ENCODE measurements at places on chromosomes 12 and 14.

DNA sequence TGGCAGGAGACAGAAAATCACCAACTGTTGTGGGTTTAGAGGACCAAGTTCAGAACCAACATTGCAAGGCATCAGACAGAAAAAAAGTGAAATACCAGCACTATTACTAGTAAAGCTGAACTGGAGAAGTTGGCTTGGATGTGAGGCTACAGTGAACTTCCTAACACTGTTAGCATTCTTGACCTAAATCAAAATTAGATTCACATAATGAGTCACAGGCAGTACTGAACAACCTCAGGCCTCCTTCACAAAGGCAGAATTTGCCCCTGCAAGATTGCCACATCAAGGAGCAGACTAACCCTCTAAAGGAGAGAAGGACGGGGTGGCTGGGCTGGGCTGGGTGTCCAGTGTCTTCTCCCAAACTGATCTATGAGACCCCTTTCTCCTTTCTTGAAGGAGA lies 539.7 kb downstream of the SNAPC1 start:
- no peak overlapping the region for H3K4me3 ChIP-seq
- H3K27ac ChIP-seq = no peak overlapping the region
- no peaks in the 10 kb centered on the region for H3K27me3 ChIP-seq
- peaks cover 11% of the 10 kb centered on the region for H3K4me1 ChIP-seq
- no peak for DNase-seq
- H3K36me3 ChIP-seq = no peaks in the 10 kb centered on the region

DNA sequence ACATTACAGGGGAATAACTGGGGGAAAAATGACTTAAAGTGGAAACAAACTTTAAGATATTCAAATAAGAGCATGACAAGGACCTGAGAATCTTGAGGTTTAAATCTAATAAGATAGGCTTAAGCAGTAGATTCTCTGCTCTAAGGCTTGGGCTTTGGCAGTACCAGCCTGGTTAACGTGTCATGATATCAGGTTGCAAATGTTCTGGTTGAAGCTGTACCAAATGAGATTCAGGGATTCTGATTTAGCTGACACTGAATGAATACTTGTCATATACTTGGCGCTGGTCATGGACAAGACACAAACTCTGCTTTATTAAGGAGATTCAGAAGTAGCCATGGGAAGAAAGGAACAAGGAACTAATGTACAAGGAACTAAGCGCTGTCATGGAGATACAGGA lies 6.1 kb downstream of the TCP11L2 start:
- H3K4me3 ChIP-seq = no peak overlapping the region
- H3K36me3 ChIP-seq = no peaks in the 10 kb centered on the region
- DNase-seq = no peak

GRCh38 chr14:66624336-66624937 lies 116.5 kb downstream of the GPHN start:
- peak; percentile 16 for DNase-seq
- H3K36me3 ChIP-seq = peaks cover 9% of the 10 kb centered on the region
- no peaks in the 10 kb centered on the region for H3K27me3 ChIP-seq
- H3K27ac ChIP-seq = no peak overlapping the region
- H3K4me1 ChIP-seq = no peaks in the 10 kb centered on the region

- peaks cover 14% of the 10 kb centered on the region for H3K4me1 ChIP-seq
- H3K27me3 ChIP-seq = peaks cover 6% of the 10 kb centered on the region
- DNase-seq = peak; percentile 56
- H3K4me3 ChIP-seq = peak within 1 kb of the TSS; percentile 68
Observed at GRCh38 chr12:14567351-14568162, at the start of gene PLBD1. Gene PLBD1, minus strand, starts transcription at chr12:14567883. Its CDS starts 187 bp downstream, at chr12:14567696.

DNA sequence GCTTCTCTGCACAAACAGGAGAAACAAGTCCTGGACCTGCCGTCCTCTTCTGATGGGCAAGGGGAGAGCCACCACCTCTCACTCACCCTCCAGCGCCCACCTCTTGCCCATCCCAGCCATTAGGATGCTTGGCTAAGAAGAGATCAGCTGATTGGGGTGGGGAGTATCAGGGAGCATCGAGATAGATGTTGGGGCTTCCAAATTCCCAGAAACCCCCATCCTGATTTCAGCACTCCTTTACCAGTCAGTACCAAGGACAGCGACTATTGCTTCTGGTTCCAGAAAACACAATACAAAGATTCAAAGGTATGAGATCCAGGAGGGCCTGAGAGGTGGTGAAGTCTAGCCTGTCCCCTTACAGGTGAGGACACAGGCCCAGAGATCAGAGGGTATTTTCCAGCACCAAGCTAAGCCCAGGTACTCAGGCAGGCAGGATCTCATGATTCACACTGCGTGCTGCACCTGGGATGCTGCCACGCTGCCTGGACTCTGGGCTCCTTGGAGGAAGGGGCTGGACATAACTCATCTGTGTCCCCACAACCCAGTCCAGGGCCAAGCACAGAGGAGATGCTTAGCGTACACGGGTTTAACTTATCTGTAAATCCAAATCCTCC lies 76.6 kb downstream of the TUNAR start:
- DNase-seq = peak; percentile 19
- no peak overlapping the region for H3K4me3 ChIP-seq
- no peaks in the 10 kb centered on the region for H3K36me3 ChIP-seq
- H3K27me3 ChIP-seq = no peaks in the 10 kb centered on the region
- H3K27ac ChIP-seq = no peak overlapping the region

GRCh38 chr12:96520767-96521166 lies 31.4 kb downstream of the CFAP54 start:
- no peak overlapping the region for H3K4me3 ChIP-seq
- no peaks in the 10 kb centered on the region for H3K4me1 ChIP-seq
- H3K27me3 ChIP-seq = no peaks in the 10 kb centered on the region
- DNase-seq = no peak
- H3K36me3 ChIP-seq = no peaks in the 10 kb centered on the region

- no peak overlapping the region for H3K27ac ChIP-seq
- H3K36me3 ChIP-seq = no peaks in the 10 kb centered on the region
- no peak for DNase-seq
- peaks cover 7% of the 10 kb centered on the region for H3K27me3 ChIP-seq
Observed at GRCh38 chr14:70635971-70636595, 5.6 kb upstream of the TTC9 start.

DNA sequence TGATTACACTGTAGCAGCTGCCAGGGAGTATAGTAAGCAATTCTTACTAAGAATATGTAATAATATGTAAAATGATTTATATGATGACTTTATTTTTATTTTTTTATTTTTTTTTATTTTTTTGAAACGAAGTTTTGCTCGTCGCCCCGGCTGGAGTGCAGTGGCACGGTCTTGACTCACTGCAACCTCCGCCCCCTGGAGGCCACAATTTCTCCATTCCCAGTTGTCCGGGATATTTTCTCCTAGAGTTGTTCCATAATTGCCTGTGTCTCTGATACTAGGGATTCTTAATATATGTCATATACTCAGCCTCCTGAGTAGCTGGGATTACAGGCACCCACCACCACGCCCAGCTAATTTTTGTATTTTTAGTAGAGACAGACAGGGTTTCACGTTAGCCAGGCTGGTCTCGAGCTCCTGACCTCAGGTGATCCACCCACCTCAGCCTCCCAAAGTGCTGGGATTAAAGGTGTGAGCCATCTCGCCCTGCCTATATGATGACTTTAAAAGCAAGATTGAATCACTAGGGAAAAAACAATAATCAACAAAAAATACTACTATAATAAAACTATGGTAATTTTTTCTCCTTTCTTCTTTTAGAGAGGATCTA lies 12.2 kb upstream of the ITPR2 start:
- no peak overlapping the region for H3K4me3 ChIP-seq
- H3K4me1 ChIP-seq = peaks cover 15% of the 10 kb centered on the region
- H3K36me3 ChIP-seq = no peaks in the 10 kb centered on the region

DNA sequence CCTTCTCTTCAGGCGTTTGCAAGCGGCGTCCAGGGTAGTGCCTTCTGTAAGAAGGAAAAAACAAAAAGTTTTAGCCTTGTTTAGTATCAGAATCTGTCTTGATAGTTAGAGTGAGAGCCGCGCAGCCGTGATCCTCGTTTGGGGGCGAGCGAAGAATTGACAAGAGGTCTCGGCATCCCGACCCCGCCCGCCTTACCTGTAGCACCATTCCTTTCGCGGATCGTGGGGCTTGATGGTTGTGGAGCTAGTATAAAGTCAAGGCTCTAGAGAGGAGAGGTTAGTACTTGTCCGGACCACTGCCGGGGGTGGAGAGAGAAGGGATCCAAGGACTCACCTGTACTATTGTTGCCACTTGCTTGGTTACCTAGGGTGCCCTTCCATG lies 494 bp downstream of the TMTC3 start:
- no peaks in the 10 kb centered on the region for H3K27me3 ChIP-seq
- peak overlapping the region; percentile 93 for H3K4me3 ChIP-seq
- H3K4me1 ChIP-seq = peaks cover 28% of the 10 kb centered on the region
- peaks cover 4% of the 10 kb centered on the region for H3K36me3 ChIP-seq
- peak overlapping the region; percentile 91 for H3K27ac ChIP-seq

DNA sequence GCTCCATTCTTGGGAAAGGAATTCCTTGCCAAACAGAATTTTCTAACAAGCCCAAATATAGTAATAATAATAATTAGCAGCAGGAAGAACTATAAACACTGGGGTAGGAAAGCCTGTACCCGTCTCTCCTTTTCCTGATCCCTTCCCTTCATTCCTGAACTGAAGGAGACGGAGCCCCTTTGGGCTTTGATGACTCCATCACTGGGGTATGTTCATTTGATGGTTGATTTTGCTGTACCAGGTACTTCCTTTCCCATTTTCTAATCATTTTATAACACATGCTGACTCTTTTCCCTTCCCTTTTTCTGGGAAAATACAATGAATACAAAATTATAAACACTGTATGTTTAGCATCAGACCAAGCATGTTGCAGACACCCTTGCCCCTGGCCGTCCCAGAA lies 3.6 kb upstream of the RCOR1 start:
- no peak overlapping the region for H3K4me3 ChIP-seq
- no peaks in the 10 kb centered on the region for H3K27me3 ChIP-seq
- H3K4me1 ChIP-seq = peaks cover 33% of the 10 kb centered on the region
- H3K36me3 ChIP-seq = no peaks in the 10 kb centered on the region
- peak overlapping the region; percentile 94 for H3K27ac ChIP-seq
- DNase-seq = no peak

GRCh38 chr12:77231501-77231918 lies 166.1 kb upstream of the E2F7 start:
- no peak overlapping the region for H3K4me3 ChIP-seq
- no peaks in the 10 kb centered on the region for H3K36me3 ChIP-seq
- peak overlapping the region; percentile 15 for H3K27ac ChIP-seq
- no peak for DNase-seq
- peaks cover 9% of the 10 kb centered on the region for H3K4me1 ChIP-seq

- no peaks in the 10 kb centered on the region for H3K27me3 ChIP-seq
- H3K4me1 ChIP-seq = peaks cover 10% of the 10 kb centered on the region
- H3K27ac ChIP-seq = no peak overlapping the region
Observed at GRCh38 chr12:77965790-77966189, 135.1 kb downstream of the NAV3 start.

- H3K27ac ChIP-seq = no peak overlapping the region
- H3K27me3 ChIP-seq = no peaks in the 10 kb centered on the region
- peaks cover 6% of the 10 kb centered on the region for H3K4me1 ChIP-seq
- no peaks in the 10 kb centered on the region for H3K36me3 ChIP-seq
- no peak for DNase-seq
Observed at GRCh38 chr12:51343201-51343600, 3.3 kb downstream of the CELA1 start.

- no peak for DNase-seq
- no peak overlapping the region for H3K4me3 ChIP-seq
- H3K27me3 ChIP-seq = no peaks in the 10 kb centered on the region
- peaks cover 6% of the 10 kb centered on the region for H3K36me3 ChIP-seq
- H3K4me1 ChIP-seq = peaks cover 26% of the 10 kb centered on the region
Observed at GRCh38 chr14:91496790-91497189, 13.3 kb downstream of the PPP4R3A start.

- H3K4me3 ChIP-seq = no peak overlapping the region
- H3K4me1 ChIP-seq = no peaks in the 10 kb centered on the region
- H3K27me3 ChIP-seq = no peaks in the 10 kb centered on the region
- no peaks in the 10 kb centered on the region for H3K36me3 ChIP-seq
- no peak overlapping the region for H3K27ac ChIP-seq
- DNase-seq = no peak
Observed at GRCh38 chr12:17609153-17609552, 480.8 kb downstream of the RERGL start.

GRCh38 chr14:56120091-56120691 lies 2.0 kb downstream of the PELI2 start:
- no peak for DNase-seq
- peaks cover 4% of the 10 kb centered on the region for H3K27me3 ChIP-seq
- H3K4me1 ChIP-seq = peaks cover 48% of the 10 kb centered on the region
- H3K4me3 ChIP-seq = peak overlapping the region; percentile 82
- H3K27ac ChIP-seq = peak overlapping the region; percentile 88
- H3K36me3 ChIP-seq = no peaks in the 10 kb centered on the region

GRCh38 chr14:96400495-96400894 lies 8.6 kb downstream of the AK7 start:
- H3K4me3 ChIP-seq = no peak overlapping the region
- no peak overlapping the region for H3K27ac ChIP-seq
- no peaks in the 10 kb centered on the region for H3K36me3 ChIP-seq
- no peak for DNase-seq
- peaks cover 17% of the 10 kb centered on the region for H3K27me3 ChIP-seq

DNA sequence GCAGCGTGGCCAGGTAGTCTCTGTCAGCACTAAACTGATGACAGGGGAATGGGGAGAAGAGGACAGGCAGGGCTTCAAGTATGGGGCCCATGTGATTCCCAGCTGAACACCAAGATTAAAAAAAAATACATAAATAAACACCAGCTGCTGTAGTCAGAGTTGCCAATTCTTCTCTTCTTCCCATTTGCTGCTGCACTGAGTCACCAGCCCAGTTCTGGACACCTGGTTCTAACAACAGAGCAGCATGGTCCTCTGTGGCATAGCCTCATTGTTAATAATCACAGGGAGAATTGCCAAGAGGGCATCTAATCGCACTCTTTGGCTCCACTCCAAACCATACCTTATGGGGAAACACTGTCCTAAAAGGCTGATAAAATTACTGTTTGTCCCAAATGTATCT lies 15.1 kb downstream of the PPM1H start:
- no peak for DNase-seq
- H3K4me3 ChIP-seq = no peak overlapping the region
- no peak overlapping the region for H3K27ac ChIP-seq
- peaks cover 2% of the 10 kb centered on the region for H3K36me3 ChIP-seq
- H3K4me1 ChIP-seq = peaks cover 3% of the 10 kb centered on the region
- H3K27me3 ChIP-seq = no peaks in the 10 kb centered on the region

DNA sequence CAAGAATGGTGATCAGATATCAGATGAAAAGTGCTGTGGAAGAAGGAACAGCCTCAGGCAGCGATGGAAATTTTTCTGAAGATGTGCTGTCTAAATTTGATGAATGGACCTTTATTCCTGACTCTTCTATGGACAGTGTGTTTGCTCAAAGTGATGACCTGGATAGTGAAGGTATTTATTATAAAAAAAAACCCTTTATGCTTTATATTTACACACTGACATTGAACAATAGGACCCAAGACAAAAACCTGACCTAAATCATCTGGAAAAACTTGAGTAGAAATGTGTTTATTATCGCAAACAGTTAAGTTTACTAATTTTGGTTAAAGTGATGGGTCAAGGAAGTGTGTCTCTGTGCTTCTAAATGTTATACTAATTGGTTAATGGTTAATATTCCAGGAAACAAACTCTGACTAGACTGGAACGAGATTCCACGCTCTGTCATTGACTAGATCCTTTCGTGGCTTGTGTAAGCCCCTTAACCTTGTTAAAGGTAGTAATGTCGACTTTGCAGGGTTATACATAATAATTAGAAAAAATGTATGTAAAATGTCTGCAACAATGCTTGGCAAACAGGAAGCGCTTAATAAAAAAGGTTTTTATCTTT lies 62.7 kb downstream of the LRRK2 start:
- DNase-seq = no peak
- H3K27ac ChIP-seq = no peak overlapping the region
- no peaks in the 10 kb centered on the region for H3K36me3 ChIP-seq
- H3K4me1 ChIP-seq = no peaks in the 10 kb centered on the region

- H3K36me3 ChIP-seq = no peaks in the 10 kb centered on the region
- no peak for DNase-seq
- H3K27ac ChIP-seq = peak overlapping the region; percentile 12
- H3K27me3 ChIP-seq = peaks cover 41% of the 10 kb centered on the region
- H3K4me3 ChIP-seq = no peak overlapping the region
- H3K4me1 ChIP-seq = peaks cover 32% of the 10 kb centered on the region
Observed at GRCh38 chr12:12885096-12885792, 6.1 kb upstream of the GPRC5A start.

Measured in progenitor cell of endocrine pancreas (in vitro differentiated cells).